ENCODE measurements at places on chromosomes 12 and 14.
A peak's percentile ranks its signal among the peaks of the same experiment; 100 is the strongest.

- no peak for DNase-seq
Observed at GRCh38 chr14:91335191-91336092, 82.2 kb downstream of the CCDC88C start.

GRCh38 chr12:109727746-109728726 is 14.4 kb downstream of the FAM222A start:
- DNase-seq = no peak

GRCh38 chr12:91140026-91140931 is 29.0 kb upstream of the LUM start:
- DNase-seq = no peak

GRCh38 chr12:95300286-95300685 is 82.7 kb downstream of the VEZT start:
- no peak for DNase-seq

GRCh38 chr14:40447017-40447416 is 1014.8 kb upstream of the FBXO33 start:
- no peak for DNase-seq

DNA sequence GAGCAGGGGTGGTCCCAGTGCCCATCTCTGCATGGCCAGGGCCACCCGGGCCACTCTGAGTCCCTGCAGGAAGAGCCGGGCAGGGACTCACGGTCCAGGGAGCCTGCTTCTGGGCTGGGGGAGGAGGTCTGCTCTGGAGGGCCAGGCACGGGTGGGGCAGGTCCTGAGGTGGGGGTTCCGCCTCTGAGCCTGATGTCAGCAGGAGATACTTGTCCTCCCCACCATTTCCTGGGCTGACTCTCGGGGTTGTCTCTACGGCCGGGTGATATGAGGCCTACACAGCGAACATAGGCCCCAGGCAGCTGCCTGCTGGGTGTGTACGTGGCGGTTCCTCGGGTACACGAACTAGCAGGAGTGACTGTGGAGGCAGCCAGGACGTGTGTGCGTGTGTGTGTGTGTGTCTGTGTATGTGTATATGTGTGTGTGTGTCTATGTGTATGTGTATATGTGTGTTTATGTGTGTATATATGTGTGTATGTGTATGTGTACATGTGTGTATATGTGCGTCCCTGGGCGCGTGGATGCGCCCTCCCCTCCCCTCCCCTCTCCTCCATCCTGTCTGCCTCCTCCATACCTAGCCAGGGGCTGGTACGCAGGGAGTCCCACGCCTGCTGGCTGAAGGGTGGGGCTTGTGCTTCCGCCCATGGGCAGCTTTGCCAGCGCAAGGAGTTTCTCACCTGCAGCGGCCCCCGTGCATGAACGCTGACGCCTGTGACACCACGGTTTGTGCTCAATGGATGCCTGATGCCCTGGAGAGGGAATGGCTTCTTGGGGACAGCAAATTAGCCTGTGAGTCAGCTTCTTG is 30.4 kb upstream of the TRAF3 start:
- no peak for DNase-seq

GRCh38 chr14:73567951-73568885 is 795 bp upstream of the ACOT2 start:
- DNase-seq = no peak

- no peak for DNase-seq
Observed at GRCh38 chr12:62214846-62215245, 45.4 kb upstream of the USP15 start.

DNA sequence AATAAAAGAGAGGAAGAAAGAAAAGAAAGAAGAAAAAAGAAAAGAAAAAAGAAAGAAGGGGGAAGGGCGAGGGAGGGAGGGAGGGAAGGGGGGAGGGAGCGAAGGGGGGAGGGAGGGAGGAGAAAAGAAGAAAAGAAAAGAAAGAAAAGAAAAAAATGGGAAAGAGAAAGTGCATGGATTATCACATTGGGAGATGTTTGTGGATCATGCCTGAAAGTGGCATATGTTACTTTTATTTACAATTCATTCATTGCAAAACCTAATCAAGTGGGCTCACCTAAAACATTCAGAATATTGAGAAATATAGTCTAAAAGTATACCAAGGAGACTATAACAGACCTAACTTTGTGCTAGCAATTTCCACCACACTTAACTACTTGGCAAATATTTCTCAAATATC is 246.9 kb upstream of the SYT1 start:
- no peak for DNase-seq

- DNase-seq = no peak
Observed at GRCh38 chr12:19515179-19515578, 75.9 kb downstream of the AEBP2 start.

- no peak for DNase-seq
Observed at GRCh38 chr12:62146318-62146717, 113.9 kb upstream of the USP15 start.

DNA sequence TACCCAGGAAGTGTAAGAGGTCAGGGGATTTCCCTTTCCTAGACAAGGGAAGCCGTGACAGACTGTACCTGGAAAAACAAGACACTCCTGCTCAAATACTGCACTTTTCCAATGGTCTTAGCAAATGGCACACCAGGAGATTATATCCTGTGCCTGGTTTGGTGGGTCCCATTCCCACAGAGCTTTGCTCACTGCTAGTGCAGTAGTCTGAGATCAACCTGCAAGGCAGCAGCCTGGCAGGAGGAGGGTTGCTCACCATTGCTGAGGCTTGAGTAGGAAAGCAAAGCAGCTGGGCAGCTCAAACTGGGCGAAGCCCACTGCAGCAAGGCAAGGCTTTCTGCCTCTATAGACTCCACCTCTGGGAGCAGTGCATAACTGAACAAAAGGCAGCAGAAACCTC is 1.0 kb upstream of the RDH16 start:
- no peak for DNase-seq

DNA sequence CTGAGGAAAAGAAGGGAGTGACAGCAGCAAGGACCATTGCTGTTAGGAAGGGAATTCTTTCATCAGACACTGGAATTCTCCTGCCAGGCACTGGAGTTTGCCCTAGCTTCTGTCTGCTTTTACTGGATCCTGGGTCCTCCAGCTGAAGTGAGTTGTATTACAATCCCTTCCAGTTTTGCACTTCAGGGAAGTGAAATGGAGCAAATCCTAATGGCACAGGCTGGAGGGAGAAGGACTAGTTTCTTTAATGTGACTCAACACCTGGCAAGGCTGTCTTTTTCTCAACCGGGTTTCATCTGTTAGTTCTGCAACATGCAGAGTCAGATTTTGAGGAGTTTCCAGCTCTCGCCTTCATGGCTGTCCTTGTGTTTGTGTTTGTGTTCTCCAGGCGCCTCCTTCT is 45.8 kb downstream of the ETV6 start:
- no peak for DNase-seq

DNA sequence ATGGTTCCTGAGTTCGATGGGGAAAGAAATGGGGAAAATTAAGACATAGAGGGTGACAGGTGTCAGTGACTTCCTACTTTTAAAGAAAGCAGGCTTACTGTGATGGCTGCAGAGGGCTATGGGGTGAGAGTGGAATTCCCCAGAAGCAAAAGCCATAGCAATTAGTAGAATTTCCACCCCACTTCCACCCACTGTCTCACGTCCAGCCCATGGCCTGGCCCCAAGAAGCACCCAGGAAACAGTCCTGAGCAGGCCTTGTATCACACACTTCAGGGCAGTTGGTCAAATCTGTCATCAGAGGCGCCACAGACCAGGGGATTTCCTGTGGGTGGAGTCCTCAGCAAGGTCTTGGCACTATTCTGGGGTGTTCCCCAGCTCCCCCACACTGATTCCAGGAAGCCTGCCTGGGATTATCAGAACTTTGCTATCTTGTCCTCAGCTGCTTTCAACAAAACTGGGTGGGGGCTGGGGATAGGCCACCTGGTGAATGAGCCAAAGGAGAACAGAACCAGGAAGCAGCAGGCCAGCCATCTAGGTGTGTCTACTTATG is 120.1 kb upstream of the CCND2 start:
- DNase-seq = peak; percentile 46

- no peak for DNase-seq
Observed at GRCh38 chr14:99318091-99318958, 46.3 kb upstream of the BCL11B start.

DNA sequence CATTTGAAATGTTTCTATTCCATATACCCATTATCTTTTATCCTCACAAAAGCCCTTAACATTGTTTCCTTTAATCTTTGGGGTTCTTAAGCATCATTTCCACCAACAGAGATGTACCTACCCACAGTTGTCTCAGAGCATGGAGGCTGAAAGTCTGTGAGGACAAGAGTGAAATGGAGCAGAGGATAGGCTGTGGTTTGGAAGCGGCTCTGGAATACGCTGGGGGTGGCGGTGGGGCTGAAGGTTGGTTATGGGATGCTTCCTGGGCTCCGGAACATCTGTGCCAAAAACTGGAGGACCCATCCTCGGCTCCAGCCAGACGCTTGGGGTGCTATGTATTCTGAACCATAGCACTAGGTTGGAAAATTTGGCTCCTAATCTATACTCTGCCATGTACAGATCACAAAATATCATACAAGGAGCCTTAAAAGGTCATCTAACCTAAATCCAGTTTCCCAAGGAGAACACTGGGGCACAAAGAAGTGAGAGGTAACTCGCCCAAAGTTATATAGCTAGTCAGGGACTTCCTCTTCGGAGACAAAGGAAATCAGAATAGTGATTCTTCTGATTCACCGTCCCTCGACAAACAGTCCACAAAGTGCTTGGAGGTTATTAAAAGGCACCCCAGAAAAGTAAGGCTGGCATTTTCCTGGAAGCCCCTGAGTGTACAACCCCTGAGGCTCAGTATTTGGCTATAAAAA is 2.5 kb downstream of the PPP1R3E start:
- DNase-seq = no peak

DNA sequence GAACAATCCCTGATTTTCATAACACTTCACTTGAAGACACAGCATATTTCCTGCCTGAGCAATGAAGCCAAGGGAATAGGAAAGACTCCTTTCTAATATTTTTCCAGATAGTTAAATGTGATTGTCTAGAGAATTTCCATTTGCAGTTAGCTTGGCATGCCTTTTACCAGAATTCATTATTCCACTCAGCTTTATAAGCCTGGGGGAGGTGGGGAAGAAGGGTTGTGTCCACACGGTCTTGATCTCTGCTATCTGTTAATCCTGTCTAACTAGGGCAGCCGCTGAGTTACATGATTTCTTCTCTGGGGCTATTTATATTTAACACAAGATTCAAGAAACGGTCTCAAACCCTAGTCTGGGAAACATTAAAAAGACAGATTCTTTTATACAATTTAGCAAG is 146.6 kb upstream of the FSCB start:
- DNase-seq = no peak

DNA sequence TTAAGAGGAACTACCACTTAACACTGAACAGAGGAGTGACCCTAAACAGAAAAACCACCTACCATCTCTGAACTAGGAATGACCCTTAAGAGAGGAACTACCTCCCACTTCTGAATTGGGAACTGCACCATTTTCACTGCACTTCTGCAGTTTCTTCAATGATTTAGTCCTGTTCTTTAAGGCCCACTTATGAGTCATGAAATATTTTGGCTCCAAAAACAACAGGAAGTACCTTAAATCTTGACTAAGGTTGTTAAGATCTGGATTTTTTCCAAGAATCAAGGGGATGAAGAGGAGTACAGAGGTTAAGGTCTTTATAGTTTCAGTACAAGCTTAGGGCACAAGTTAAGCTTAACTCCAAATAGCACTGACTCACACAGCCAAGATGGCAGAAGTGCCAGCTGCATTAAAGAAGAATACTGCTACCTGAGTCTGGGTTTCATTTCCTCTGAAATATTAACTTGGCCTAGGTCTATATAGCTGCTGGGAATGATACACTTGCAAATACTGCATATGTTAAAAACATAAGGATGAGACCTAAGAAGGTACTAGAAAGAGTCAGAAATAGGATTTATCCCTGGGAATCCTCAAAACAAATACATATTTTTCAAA is 4.2 kb downstream of the NPC2 start:
- no peak for DNase-seq

- no peak for DNase-seq
Observed at GRCh38 chr12:63955831-63956666, 111.5 kb downstream of the SRGAP1 start.

DNA sequence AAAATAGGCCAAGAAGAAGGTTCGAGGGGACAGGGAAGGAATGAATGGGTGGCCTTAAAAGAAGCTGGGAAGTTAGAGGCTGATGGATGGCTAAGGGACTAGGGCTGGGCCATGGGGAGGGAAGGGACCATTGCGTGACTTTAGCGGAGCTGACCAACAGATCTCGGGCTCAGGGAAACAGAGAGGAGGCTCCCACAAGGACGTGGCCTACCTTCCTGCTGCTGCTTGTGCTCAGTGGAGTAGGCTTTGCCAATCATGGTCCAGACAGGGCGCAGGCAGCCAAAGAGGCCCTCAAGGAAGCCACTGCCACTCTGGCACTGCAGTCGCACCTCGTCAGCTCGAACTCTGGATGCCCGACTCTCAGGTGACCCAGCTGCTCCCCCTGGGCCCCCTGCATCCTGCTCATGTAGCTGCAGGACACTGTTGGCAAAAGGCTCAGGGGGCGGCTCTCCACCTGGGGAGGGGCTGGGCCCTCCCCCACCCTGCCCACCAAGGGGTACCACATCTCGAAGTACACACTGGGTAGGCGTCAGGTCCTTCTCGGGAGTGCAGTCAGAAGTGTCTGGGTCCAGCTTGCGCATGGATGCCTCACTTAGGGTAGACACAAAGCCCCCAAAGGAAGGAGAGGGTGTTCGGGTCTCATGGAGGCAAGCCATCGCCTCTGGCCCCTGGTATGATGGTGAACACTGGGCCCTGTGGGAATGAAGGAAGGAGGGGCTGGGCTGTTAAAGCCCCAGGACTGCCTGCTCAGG is 12.3 kb downstream of the MAP3K12 start:
- no peak for DNase-seq

- no peak for DNase-seq
Observed at GRCh38 chr12:120263748-120264085, 1.8 kb downstream of the PXN start.

GRCh38 chr12:53543539-53543938 is 36.3 kb upstream of the NPFF start:
- peak; percentile 55 for DNase-seq

- DNase-seq = no peak
Observed at GRCh38 chr14:74963705-74964271, 8.4 kb upstream of the PGF start.

- no peak for DNase-seq
Observed at GRCh38 chr12:98332642-98333041, 182.7 kb upstream of the TMPO start.

- no peak for DNase-seq
Observed at GRCh38 chr14:72024043-72024407, 91.8 kb downstream of the RGS6 start.

GRCh38 chr12:32897281-32897610 is 669 bp upstream of the PKP2 start:
- no peak for DNase-seq

GRCh38 chr12:51906430-51907082 is 748 bp upstream of the ACVRL1 start:
- DNase-seq = no peak

DNA sequence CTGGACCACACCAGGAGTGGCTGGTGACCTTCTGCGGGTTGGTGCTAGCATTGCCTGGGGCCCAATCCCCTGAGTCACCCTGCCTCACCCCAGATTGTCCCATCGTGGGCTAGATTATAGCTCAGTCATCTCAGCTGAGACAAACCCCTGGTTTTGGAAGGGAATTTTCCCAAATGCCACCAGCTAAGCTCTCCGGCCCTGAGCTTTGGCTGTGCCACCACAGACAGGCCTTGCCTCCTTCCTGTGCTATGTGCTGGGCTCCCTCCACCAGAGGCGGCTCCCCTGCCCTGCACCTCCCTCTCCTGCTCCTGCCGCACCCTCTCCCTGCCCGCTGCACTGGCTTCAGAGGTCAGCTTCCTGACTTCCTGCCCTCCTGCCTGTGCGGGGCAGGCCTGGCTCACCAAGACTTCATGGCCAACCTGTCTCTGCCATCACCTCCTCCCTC is 196.3 kb downstream of the TSPAN9 start:
- no peak for DNase-seq
